ENCODE measurements at places on chromosomes 11 and 22.

GRCh38 chr22:29983296-29983917 is 96.9 kb upstream of the HORMAD2 start:
- no peak for DNase-seq

GRCh38 chr11:93054881-93055280 is 85.4 kb downstream of the MTNR1B start:
- no peak for DNase-seq

- no peak for DNase-seq
Measured at GRCh38 chr11:114172871-114173444, 113.4 kb downstream of the ZBTB16 start.

DNA sequence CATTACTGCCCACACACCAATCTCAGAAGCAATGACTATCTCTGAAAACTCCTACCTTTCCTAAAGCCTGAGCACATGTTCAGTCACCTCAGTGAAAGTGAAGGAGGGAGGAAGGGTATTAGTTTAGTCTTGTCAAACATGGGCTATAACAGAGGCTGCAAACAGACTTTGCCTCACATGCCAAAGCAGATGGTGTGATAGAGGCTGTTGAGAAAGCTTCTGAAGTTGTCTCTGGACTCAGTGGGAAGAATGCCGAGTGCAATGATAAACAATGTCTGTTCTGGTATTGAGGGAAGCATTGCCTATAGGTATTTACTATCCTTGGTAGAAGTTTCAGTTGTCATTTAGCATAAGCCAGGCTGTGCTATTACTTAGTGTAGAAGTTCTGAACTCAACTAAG is 314.5 kb upstream of the CCDC90B start:
- no peak for DNase-seq

GRCh38 chr11:27046956-27047355 is 6.3 kb downstream of the BBOX1 start:
- no peak for DNase-seq

- DNase-seq: no peak
Measured at GRCh38 chr11:83571302-83571701, 285.1 kb upstream of the CCDC90B start.
